Activated CD8-positive, alpha-beta memory T cell treated with anti-CD3 and anti-CD28 coated beads, Interleukin-2, amount 50 U/mL, for 4 hours (primary cell): ENCODE measurements at places on chromosomes 7 and 10.

GRCh38 chr7:64557601-64558322, 5.1 kb downstream of the ZNF680 start:
- DNase-seq: no peak

DNA sequence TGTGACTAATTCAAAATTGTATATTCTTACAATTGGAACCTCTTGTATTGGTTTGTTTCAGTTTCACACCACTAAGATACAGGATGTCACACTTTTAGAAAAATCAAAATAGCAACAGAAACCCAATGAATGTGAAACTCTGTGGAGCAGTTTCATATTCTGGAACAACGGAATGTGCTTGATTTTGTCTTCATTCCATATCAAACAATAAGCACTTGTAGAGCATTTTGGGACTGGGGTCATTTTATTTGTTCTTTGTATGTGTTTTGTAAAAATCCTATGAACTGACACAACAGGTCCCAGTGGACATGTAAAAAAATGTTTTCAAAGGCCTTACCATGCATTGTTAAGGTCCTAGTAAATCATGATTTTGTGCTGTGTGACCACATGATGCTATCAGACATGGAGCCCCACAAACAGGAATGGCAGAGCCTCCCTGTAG, 123.1 kb downstream of the DKK1 start:
- DNase-seq: no peak

- no peak for DNase-seq
These were observed 70.4 kb upstream of the NFE2L3 start for GRCh38 chr7:26081638-26082037.

DNA sequence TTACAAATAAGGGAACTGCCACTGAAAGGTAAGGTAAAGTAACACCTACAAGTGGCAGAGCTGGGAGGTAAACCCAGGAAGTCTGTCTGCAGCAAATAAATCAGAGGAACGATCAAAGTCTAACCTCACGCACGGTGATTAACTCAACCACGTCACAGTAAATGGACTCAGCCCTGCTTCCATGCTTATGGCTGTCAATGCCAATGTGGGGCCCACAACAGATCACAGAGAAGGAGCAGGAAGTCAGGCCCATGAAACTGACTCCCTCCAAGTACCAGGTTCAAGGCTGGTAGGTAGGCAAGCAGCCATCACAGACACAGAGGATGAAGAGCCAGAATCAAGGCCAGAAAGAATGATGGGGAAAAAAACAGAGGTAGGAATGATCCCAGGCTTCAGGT, 38.0 kb upstream of the ACSL5 start:
- DNase-seq: no peak

- DNase-seq: no peak
These were observed 222.2 kb downstream of the KCNMA1 start for GRCh38 chr10:77415313-77415960.

DNA sequence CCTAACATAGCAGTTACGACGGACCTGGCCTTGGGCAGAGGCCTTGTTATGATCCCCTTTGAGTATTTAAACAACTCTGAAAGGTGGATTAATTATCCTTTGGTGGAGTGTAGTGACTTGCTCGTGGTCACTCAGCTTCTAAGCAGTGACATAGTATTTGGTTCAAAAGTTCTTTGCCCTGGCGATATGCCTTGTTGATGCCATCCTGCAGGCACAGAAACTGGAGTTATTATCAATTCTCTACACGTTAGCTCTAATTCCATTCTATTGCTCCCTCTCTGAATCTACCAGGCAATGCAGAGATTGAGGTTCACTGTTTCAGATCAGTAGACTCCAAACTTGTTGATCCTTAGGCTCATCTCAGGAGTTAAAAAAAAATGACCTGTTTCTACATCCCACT, 32.5 kb upstream of the ELMO1 start:
- DNase-seq: no peak

- DNase-seq: no peak
These were observed 303.8 kb downstream of the KCNMA1 start for GRCh38 chr10:77333610-77334340.

DNA sequence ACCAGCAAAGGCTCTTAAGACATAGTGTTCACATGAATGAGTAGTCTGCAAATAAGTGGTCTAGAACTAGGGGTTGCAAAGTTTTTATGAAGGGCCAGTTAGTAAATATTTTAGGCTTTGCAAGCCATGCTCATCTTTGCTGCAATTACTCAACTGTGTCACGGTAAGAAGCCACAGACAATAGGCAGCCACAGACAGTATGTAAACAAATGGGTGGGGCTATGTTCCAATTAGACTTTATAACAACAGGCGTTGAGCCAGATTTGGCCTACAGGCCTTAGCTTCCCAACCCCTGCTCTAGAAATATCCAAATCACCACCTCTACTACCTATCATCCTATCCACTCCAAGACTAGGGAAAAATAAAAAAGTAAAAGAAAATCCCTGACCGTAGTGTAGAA, 9.2 kb downstream of the IKZF5 start:
- DNase-seq: no peak

GRCh38 chr7:73451780-73452398, 18.3 kb downstream of the FZD9 start:
- no peak for DNase-seq

DNA sequence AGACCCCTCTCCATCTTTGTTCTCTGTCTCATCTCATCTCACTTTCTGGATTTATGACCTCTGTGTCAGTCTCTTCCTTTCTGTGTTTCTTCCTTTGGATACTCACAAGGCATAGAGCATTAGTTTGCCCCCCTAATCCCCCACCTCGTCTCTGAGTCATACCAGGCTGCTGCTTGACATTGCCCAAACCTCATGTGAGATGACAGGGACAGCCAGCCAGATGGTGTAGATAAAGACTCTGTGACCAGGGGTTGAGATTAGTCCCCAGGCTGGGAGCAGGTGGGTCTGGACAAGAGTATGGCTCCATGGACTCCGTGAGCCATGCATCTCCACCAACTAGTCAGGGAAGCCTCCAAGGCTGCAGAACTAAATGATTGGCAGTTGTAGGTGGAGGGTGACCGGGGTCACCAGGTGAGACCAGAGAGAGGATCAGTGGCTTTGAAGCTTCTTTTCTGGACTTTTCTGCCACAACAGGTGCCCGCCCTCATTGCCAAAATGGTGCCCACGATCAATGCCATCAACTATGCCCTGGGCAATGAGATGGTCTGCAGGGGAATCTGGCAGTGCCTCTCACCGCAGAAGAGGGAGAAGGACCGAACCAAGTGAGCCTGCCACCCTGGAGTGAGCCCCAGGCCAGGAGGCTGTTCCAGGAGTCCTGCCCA, 13.3 kb downstream of the RGR start:
- DNase-seq: no peak

DNA sequence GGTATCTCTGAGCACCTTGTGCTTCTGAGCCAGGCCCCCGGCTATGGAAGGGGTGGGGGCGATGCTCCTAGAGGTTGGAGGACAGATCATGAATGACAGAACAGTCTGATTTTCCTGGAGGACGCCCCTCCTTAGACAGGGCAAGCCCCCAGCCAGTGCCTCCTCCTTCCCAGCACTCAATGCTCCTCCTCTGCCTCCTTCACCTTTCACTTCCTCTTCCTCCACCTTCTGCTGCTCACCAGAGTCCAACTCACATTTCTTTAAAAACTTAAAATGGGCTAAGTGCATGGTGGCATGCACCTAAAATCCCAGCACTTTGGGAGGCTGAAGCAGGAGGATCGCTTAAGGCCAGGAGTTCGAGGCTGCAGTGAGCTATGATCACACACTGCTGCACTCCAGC, 71.1 kb upstream of the CUX1 start:
- no peak for DNase-seq

DNA sequence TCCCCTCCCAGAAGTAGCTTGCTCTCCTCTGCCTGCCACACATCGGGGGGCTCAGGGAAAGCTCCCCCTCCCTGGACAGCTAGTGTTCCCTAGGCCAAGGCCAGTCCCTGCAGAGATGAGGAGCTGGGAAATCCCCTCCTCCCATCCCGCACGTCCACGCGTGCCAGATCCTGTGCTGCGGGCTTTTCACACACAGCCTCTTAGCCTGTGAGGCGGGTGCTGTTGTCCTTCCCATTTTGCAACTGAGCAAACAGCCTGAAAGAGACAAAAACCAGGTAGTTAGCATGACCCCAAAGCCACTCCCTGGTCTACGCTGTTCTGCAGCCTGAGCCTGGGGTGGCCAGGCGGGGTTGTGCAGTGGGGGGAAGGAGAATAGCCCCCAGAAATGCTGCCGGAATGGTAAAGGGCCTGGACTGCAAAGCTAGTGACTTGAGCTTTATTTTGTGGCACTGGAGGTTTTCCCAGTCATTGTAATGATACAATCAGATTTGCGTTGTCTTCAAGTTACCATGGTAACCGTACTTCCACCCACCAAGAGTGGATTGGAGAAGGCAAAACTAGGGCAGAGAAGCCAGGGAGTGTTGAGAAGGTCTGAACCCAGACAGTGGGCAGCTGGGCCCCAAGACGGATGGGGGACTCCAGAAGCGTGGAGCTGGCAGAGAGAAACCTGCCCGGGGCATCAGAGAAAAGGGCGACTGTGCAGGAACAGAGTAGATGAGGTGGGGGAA, 98.6 kb upstream of the KCTD7 start:
- no peak for DNase-seq

DNA sequence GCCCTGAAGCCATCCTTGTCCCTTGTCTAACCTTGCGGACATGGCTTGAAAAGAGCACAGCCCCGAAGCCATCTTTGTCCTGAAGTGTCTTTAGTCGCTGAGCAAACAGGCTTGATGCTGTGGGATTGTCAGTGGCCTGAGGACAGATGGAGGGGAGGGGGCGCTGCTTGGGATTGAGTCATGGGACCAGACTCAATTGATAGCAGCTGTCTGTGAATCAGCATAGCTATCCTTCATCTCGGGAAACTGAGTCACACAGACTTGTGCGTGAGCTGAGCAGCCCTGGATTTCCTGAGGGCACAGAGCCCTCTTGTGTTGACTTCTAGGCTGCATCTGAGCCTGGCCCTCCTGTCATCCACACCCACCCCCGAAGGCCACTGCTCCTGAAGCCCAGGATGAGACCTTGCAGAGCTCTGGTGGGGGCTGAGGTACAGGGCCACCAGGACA, 14.4 kb downstream of the MYO1G start:
- no peak for DNase-seq

DNA sequence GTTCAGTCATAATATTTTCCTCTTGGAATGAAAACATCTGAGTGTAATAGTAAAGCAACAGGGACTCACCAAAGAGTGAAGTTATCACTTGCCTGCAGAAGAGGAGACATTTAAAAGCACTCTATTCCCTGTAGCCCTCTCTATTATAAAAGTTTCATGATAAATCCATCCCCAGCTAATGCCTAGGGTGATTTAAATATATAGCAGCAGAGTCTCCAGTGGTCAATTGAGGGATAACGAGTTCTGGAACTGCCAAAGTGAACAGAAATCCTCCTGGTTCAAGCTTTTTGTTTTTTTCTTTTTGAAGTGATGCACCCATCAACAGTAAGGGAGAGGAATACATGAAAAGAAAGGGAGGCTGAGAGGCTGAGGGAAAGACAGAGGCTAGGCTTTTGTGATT, 87.3 kb downstream of the EVX1 start:
- no peak for DNase-seq

- DNase-seq: no peak
These were observed 255.2 kb downstream of the ARL4A start for GRCh38 chr7:12942609-12943008.

DNA sequence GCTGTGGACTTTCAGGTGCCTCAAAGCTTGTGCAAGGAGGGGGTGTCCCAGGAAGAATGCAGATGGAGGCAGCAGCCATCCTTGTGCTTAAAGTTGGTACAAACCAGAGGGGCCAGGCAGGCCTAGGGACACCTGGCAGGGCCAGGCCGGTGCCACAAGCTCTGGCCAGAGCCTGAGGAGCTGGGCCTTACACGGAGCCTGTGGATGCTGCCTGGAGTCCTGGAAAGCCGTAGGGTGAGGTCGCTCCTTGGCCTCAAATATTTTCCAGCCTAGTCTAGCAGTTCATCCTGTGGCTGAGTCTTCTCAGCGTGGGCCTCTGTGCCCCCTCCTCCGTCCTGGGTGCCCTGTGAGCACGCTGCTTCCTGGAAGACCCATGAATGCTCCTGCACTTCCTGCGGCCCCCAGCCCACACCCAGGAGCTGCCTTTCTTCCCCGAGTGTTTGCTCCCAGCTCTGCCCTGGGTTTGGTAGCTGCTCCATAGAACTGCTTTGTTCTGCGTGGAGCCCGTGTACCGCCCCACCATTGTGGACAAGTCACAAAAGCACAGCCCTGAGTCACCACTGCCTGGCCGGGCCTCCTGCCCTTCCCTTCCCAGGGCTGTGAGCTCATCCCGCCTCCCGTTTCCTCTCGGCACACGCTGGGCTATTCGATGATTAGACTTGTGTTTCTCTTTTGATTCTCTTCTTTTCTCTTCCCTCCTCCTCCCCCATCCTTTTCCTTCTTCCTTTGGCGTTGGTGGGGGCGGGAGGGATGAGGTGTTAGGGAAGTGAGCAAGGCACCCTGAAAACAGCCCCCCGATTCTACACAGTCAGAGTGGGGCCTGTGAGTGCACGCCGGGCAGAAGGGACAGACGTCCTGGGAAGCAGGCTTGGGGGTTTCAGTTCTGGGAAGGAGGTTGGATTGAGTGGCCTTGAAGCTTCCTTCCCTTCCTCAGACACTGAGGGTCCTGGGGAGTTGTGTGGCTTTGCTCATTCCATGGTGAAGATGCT, 73.2 kb upstream of the SHH start:
- DNase-seq: no peak

DNA sequence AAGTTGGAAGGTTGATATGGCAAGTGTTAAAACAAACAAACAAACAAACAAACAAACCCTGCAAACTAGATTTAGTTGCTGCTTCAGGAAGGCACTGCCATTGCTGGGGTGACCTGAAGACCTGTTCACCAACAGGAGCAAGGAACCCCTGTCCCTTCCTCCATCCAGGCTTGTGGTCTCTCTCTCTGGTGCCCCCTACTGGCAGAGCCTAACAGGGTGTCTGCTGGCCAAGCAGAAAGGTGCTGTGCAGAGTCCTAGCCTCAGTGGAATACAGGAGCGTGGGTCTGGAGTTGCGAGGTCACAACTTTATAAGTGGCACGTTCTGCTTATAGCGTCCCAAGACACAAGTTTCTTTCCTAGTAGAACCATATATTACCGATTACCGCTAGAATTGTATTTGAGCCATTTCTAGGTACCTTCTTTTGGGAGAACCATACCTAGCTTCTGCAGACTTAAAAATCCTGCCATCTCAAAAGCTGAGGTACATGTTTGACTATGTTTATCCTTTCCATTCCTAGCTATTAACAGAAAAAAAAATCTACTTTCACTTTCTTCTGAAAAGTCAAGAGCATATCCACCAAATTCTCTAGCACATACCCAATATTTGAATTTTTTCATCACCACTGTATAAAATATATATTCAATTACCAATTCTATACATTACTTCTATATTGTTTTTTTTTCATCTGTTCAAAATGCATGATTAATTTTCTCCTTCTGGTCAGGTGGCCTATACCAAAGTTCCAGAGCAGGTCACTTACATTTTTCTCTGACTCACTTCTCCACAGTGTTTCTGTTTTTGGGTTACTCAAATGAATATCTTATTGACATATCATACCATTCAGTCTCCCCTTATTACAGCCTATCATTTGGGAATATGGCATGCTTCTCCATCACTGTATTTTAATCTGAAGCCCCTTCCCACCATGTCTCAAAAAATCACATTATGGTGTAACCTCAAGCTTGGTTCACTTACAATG, 29.1 kb upstream of the CALD1 start:
- peak; percentile 70 for DNase-seq

- peak; percentile 55 for DNase-seq
These were observed 90.1 kb upstream of the DNAAF5 start for GRCh38 chr7:636396-636795.
